A673 (cell line): ENCODE measurements at places on chromosomes 3 and 15.

GRCh38 chr3:41881233-41881821 lies 80.6 kb downstream of the ULK4 start:
- DNase-seq = peak; percentile 28

DNA sequence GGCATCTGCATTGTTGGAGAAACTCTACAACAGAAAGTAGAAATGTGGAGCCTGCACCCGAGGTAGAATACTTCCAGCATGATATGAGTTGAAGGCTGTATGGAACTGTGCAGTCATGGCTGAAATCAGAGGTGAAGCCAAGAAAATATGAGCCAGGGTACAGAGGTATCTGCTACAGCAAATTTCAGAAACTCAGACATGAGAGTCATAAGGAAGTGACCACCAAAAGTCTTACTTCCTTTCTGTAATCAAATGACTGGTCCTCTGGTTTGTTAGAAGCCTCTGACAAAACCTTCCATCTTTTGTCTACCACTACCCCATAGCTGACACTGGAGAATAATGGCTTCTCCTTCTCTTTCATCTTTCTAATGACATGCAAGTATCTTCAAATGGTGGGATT lies 159.4 kb downstream of the TMEM108 start:
- DNase-seq = no peak

- DNase-seq = no peak
Observed at GRCh38 chr3:109339714-109340648, 2.6 kb upstream of the DPPA4 start.

DNA sequence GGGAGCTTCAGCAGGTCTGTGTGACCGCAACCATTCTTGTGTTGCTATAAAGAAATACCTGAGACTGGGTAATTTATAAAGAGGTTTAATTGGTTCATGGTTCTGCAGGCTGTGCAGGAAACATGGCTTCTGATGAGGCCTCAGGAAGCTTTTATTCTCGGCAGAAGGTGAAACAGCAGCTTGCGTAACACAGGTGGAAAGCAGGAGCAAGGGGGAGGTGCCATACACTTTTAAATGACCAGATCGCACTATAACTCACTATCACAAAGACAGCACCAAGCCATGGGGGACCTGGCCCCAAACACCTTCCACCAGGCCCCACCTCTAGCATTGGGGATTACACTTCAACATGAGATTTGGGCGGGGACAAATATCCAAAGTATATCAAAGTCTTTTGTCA lies 8.3 kb upstream of the CIB2 start:
- no peak for DNase-seq

DNA sequence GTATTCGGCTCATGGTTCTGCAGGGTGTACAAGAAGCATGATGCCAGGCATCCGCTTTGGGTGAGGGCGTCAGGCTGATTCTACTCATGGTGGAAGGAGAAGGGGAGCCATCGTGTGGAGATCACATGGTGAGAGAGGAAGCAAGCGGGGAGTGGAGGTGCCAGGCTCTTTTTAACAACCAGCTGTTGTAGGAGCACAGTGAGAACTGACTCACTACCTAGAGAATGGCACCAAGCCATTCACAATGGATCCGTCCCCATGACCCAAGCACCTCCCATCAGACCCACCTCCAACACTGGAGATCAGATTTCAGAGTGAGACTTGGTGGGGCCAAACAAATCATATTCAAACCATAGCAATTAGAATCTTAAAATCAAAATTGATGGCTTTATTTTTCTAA lies 259.8 kb upstream of the CTDSPL start:
- no peak for DNase-seq

DNA sequence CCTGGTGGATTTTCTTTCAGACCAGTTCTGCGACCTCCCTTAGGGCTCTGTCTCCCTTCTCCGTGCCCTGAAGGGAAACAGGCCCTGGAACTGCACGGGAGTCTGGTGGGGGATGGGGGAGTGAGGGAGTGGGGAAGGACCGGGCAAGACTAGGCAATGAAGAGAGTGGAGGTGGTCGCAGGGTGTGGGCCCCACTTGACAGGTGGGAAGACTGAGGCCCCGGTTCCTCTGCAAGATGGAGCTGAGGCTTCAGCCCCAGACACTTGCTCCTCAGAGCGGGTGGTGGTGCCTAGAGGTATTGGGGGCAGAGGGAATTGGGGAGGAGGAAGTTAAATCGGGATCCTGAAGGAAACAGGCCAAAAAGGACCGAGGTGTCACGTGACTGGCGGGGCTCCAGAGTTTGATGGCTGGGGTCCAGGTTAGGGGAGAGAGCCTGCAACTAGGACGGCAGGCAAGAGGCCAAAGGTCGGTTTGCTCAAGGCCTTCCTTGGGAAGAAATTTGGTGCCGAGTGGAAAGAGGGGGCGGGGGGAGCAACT lies 597 bp upstream of the CAMK1 start:
- no peak for DNase-seq

DNA sequence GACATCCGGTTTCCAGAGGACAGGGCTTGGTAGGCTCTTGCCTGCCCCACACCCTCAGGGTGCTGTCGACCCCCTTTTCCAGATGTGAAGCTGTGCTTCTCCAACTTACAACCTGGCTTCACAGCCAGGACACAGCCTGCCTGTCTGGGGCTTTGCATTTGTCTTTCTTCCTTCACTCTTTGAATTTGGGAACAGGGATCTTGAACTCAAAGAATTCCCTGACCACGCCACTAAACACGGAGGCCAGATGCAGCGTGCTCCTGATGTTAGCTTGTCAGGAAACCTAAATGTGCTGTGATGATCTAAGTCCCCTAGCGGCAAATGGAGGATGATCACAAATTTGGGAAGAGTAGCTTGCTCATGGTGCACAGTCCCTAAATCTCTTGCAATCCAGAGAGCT lies 244.8 kb upstream of the RGMA start:
- peak; percentile 26 for DNase-seq

DNA sequence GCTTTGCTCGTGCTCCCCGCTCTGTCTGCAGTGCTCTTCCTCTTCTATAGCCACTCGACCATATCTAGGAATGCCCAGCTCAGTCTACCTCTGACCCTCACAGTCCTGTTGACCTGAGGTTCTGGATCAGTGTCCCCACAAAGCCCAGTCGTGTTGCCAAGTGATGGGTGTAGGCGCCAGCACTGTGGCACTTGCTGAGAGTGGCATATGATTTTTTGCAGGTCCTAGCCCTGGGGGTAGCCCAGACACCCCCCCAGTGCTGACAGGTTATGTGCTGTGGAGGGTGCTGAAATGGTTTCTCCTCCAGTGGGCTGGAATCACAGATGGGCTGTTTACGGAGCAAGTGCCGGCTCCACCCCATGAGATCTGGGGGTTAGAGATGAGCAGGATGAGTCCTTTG lies 32.5 kb downstream of the ACAD9 start:
- no peak for DNase-seq

GRCh38 chr3:16132190-16132589 lies 42.3 kb upstream of the GALNT15 start:
- no peak for DNase-seq

DNA sequence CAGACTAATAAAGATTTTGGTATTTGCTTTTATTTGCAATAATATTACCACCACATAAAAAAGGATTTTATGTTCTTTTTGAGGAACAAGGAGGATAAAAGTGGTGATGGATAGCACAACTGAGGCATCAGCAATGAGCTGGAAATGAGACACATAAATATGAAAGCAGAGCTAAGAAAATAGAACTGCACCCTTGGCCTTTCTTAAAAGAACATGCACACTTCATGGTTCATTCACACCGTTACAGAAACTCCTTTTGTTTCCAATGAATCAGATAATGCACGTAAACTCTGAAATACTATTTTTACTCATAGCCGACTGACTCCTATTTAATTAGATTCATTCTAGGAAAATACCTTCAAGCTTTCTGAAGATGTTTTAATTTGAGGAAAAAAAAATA lies 19.9 kb upstream of the DPH6 start:
- no peak for DNase-seq

DNA sequence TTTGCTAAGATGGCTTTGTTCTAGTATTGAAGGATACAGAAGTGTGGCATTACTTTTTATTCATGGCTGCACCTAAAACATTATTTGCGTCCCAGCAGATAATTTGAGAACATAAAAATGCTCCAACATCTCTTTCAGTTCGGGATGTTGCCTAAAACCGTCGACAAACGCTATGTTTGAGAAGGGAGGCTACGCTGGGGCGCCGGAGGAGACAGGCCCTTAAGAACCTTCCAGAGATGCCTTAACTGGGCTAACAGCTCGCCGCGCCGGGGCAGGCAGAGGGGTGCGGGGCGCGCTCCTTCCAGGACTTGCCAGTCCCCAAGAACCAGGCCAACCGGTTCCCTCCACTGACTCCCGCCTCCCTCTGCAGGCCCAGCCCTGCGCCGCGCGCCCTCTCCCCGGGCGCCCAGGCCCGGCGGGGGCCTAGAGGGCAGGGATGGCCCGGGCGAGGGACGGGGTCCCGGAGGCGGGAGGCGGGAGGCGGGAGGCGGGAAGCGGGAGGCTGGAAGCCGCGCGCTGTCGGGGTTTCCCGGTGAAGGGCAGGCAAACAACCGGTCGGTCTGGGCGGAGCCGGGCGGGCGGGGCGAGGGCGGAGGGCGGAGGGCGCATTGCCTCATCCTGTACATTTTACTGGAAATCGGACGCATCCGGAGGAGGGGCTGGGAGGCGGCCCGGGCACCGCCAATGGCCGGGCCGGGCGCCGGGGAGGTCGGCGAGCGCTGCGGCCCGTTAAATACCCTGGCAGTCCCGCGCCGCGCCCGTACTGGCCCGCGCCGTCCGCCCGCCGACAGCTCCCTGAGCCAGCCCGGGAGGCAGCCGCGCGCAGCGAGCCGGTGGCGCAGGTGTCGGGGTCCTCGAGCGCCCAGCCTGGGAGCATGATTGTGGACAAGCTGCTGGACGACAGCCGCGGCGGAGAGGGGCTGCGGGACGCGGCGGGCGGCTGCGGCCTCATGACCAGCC lies at the start of gene NFKBIZ:
TSS of gene NFKBIZ (plus strand) at position 761 of the 960 bp plus-strand sequence. CDS start at position 876, 115 bp downstream.
- DNase-seq = peak; percentile 76

- DNase-seq = no peak
Observed at GRCh38 chr3:172438186-172438585, 10.1 kb downstream of the GHSR start.

DNA sequence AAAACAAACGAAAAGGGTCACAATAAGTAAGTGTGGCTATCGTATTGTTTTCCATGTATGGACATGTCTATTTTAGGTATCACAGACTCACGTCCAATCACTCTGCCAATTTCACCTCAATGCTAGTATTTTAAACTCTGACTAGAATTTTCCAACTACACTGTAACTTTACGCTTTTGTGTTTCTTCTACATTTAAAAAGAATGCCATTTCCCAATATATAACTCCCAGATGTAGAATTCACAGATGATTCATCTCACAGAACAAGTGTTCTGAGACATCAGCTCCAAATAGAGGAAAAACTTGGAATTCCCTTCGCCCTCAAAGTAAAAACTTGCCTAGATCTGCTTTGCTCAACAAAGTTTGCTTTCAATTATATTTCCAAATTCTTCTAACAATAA lies 14.2 kb downstream of the LRIG1 start:
- DNase-seq = no peak

- peak; percentile 22 for DNase-seq
Observed at GRCh38 chr3:161372321-161373260, 1.3 kb upstream of the SPTSSB start.

DNA sequence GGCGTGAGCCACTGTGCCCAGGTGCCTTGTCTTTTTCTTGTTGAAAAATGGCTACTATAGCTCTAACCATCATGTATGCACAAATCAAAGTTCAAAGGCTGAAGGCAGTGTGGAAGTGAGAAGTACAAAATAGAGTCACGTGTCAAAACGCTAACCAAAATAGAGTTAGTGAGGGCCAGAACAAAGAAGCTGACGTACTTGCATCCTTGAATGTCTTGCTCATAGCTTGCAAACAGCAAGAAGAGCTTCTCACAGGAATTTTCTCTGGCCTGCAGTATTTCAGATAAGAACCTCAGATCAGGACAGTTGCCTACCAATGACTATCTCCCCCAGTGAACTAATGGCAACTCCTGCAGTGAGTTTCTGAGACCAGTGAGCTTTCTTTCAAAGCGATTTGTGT lies 713.5 kb downstream of the GRM7 start:
- DNase-seq = no peak

GRCh38 chr3:50256978-50257890 lies 11.7 kb upstream of the SEMA3B start:
- DNase-seq = no peak

- no peak for DNase-seq
Observed at GRCh38 chr15:80861731-80862170, 82.6 kb downstream of the CEMIP start.

GRCh38 chr15:60473135-60473534 lies 5.8 kb downstream of the ICE2 start:
- no peak for DNase-seq

DNA sequence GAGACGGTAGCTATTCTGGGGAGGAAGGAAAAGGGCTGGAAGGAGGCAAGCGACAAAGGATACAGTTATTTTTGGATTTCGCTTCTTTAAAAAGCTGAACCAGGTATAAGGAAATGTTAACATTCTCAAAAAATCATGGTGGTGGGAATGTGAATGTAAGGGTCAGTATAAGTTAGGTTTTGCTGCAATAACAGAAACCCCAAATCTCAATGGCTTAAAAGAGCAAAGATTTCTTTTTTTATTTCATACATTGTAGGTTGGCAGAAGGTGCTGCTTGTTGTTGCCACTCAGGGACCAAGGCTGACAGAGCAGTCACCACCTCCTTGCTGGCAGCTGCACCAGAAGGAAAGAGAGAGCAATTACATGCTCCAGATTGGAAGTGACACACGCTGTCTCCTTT lies 176.3 kb upstream of the LPP start:
- no peak for DNase-seq

DNA sequence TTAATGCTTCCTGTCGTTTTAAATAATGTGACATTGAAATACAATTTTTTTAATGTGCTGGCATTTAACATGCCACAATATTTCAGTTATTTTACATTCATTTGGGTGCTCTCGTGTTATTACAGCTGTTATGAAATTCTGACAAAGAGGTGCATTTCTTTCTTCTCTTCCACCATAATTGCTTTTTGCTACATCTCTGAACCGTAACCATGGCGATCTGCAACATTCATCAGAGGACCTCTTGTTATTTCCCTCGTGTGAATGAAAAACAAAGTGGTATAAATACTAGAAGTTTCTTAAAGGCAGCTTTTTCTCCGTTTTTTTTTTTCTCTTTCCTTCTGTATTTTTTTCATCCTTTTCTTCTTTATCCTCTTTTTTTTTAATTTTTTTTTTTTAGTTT lies 316.4 kb downstream of the MCTP2 start:
- DNase-seq = no peak

DNA sequence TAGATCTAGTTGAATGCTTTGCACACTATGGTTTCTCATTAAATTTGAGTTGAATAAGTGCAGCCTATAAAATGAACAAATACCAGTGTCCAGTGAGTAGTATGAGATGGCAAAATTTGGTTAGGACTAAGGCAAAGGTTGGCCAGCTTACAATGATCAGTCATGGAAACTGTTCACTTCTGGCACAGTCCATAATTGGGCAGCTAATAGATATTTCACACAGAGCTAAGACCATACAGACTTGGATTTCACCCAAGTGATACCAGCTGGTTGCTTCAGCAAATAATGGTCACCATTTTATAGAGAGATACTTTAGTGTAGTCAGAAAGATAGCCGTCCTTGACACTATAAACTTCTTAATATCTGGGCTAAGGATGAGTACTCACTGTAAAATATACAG lies 15.7 kb downstream of the GAP43 start:
- no peak for DNase-seq

GRCh38 chr3:159892171-159892795 lies 96.4 kb upstream of the IL12A start:
- no peak for DNase-seq
